NCI-H187 (cell line): ENCODE measurements at places on chromosomes 3 and 15.
A peak's percentile ranks its signal among the peaks of the same experiment; 100 is the strongest.

GRCh38 chr3:3919316-3919715, 120.1 kb downstream of the LRRN1 start:
- no peak for DNase-seq

- DNase-seq = peak; percentile 30
Measured at GRCh38 chr15:78308422-78309032, 9.1 kb upstream of the SKIC8 start.

DNA sequence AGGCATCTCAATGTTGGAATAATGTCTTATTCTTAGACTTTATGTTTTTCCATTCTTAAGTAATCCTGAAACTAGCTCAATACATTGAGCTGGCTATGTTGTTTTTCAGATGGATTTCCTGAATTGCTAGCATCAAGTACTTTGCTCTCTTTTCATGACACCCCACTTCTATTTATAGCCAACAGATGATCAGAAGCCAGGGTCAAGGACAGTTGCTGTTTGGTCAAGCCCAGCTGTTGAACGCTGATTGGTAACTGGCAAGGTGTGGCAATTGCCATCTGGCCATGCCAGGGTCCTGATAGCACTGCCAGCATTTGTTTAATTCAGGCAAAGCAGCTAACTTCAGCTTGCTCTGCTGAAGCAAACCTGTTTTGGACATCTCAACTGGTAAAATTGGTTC, 46.2 kb upstream of the PLCL2 start:
- DNase-seq = no peak

- no peak for DNase-seq
Measured at GRCh38 chr3:58520403-58521335, 16.3 kb downstream of the ACOX2 start.

- no peak for DNase-seq
Measured at GRCh38 chr3:94413336-94414108, 350.7 kb downstream of the NSUN3 start.
